ENCODE measurements at places on chromosomes 4 and X. TPM values are rescaled to one million over a fixed set of nuclear protein-coding genes. Genes with fewer than 3 reads are reported as not detected.

The NWD2 gene
- 0.01 TPM for polyA plus RNA-seq

The SOX3 gene
- not detected for polyA plus RNA-seq

GRCh38 chr4:146436423-146437162 is 85.1 kb downstream of the SLC10A7 start:
- DNase-seq = no peak
- H3K4me3 ChIP-seq = no peak overlapping the region
- no peaks in the 10 kb centered on the region for H3K4me1 ChIP-seq
- H3K36me3 ChIP-seq = no peaks in the 10 kb centered on the region
- H3K27me3 ChIP-seq = no peaks in the 10 kb centered on the region

DNA sequence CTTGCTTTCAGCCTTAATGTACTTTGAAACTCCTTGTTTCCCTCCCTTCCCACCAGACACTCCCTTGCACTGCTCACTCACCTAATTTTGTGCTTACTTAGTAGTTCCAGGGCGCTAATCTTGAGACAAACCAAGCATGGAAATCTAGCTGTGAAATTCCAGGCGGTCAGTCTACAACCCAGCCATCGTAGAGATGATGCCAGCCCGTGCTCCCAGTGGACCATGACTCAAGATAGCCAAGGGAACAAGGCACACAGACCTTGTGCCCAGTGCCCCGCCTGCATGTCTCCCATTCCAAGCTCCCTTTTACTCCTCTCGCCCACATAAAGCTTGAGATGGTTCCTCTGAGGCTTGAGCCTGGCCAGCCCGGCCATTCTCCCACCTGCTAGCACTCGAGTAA is 11.1 kb downstream of the TREX2 start:
- no peaks in the 10 kb centered on the region for H3K36me3 ChIP-seq
- no peaks in the 10 kb centered on the region for H3K4me1 ChIP-seq
- H3K27ac ChIP-seq = no peak overlapping the region
- no peak overlapping the region for H3K4me3 ChIP-seq
- DNase-seq = no peak
- H3K27me3 ChIP-seq = no peaks in the 10 kb centered on the region

The OTC gene
- polyA plus RNA-seq = 75.6 TPM

GRCh38 chr4:36043901-36044300 is 200.4 kb downstream of the ARAP2 start:
- H3K27ac ChIP-seq = no peak overlapping the region
- no peaks in the 10 kb centered on the region for H3K4me1 ChIP-seq
- H3K36me3 ChIP-seq = no peaks in the 10 kb centered on the region
- no peaks in the 10 kb centered on the region for H3K27me3 ChIP-seq
- no peak for DNase-seq

DNA sequence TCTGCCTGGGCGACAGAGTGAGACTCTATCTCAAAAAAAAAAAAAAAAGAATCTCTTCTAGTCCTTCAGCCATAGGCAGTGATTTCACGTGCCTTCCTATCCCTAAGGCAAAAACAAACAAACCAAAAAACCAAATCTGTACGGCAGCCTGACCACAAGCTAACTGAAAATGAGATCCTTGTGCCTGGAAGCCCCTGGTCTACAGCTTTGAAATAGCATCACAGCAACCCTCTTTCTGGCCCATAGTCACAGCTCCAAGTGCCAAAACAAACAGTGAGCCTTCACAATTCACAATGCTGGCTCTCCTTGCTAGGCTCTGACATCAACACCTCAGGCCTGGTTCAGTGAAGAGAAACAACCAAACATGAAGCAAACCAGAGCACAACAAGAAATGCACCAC is 46.1 kb downstream of the TMEM150C start:
- H3K27ac ChIP-seq = no peak overlapping the region
- H3K4me1 ChIP-seq = peaks cover 2% of the 10 kb centered on the region
- no peaks in the 10 kb centered on the region for H3K36me3 ChIP-seq
- H3K4me3 ChIP-seq = no peak overlapping the region

DNA sequence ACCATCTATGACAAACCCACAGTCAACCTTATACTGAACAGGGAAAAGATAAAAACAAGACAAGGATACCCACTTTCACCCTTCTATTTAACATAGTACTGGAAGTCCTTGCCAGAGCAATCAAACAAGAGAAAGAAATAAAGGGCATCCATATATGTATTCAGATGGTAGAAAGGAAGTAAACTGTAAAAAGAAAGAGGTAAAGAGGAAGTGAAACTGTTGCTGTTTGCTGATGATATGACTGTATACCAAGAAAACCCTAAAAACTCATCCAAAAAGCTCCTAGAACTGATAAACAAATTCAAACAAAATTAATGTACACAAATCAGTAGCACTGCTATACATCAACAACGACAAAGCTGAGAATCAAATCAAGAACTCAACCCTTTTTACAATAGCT is 538.7 kb upstream of the PABPC4L start:
- no peak overlapping the region for H3K27ac ChIP-seq
- no peaks in the 10 kb centered on the region for H3K4me1 ChIP-seq
- H3K27me3 ChIP-seq = no peaks in the 10 kb centered on the region

DNA sequence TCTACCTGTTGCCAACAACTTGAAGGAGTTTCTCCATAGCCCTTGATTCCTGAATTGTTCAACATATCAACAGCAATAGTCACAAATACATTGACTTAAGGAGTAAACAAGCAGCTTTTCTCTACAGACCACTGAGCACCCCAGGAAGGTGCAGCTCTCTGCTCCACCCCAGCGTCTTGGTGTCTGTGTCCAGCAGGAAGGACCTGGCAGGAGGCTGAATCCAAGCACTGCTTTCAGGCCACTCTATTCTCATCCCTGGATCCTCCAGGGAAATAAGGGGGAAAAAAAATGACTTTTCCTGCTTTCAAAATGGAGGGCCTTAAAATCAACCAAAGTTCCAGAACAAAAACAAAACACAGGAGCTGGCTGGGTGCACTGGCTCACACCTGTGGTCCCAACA is 160.3 kb upstream of the MAB21L2 start:
- H3K4me1 ChIP-seq = no peaks in the 10 kb centered on the region
- H3K4me3 ChIP-seq = no peak overlapping the region
- peaks cover 6% of the 10 kb centered on the region for H3K36me3 ChIP-seq
- H3K27me3 ChIP-seq = no peaks in the 10 kb centered on the region
- H3K27ac ChIP-seq = no peak overlapping the region

GRCh38 chr4:53424280-53424679 is 46.8 kb downstream of the FIP1L1 start:
- no peak overlapping the region for H3K27ac ChIP-seq
- peaks cover 1% of the 10 kb centered on the region for H3K36me3 ChIP-seq
- DNase-seq = no peak
- H3K4me3 ChIP-seq = no peak overlapping the region
- H3K27me3 ChIP-seq = no peaks in the 10 kb centered on the region
- no peaks in the 10 kb centered on the region for H3K4me1 ChIP-seq

The KDR gene
- 0.81 TPM for polyA plus RNA-seq

- H3K27me3 ChIP-seq = no peaks in the 10 kb centered on the region
- H3K36me3 ChIP-seq = no peaks in the 10 kb centered on the region
- no peaks in the 10 kb centered on the region for H3K4me1 ChIP-seq
- H3K27ac ChIP-seq = peak overlapping the region; percentile 50
- peak; percentile 37 for DNase-seq
- H3K4me3 ChIP-seq = no peak overlapping the region
These were observed 5.2 kb downstream of the ALB start for GRCh38 chr4:73409012-73409862.

GRCh38 chr4:119765951-119766350 is 137.3 kb upstream of the PDE5A start:
- no peaks in the 10 kb centered on the region for H3K36me3 ChIP-seq
- DNase-seq = no peak
- no peak overlapping the region for H3K27ac ChIP-seq
- H3K27me3 ChIP-seq = no peaks in the 10 kb centered on the region

DNA sequence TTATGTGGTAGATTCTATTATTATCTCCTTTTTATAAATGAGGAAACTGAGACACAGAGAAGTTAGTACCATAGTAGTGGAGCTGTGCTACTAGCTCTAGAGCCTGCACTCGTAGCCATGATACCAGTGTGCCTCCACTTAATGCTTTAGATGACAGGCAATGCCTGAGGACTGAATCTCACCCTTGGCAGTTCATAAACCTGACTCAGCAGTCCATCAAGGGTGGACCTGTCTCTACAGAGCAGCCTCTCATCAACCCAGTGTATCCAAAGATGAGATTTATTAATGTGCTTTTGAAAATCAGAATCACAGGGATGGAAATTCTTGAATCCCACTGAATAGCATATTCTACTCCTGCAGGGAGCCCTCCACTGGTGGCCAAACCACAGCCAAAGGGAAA is 483.2 kb upstream of the DIPK2B start:
- H3K27me3 ChIP-seq = no peaks in the 10 kb centered on the region
- DNase-seq = no peak
- no peak overlapping the region for H3K4me3 ChIP-seq
- no peak overlapping the region for H3K27ac ChIP-seq
- no peaks in the 10 kb centered on the region for H3K36me3 ChIP-seq
- H3K4me1 ChIP-seq = no peaks in the 10 kb centered on the region

The PHF8 gene
- polyA plus RNA-seq = 5.7 TPM

The FAM53A gene
- polyA plus RNA-seq = 0.27 TPM

- H3K27ac ChIP-seq = no peak overlapping the region
- DNase-seq = no peak
- no peak overlapping the region for H3K4me3 ChIP-seq
- no peaks in the 10 kb centered on the region for H3K4me1 ChIP-seq
- no peaks in the 10 kb centered on the region for H3K27me3 ChIP-seq
- H3K36me3 ChIP-seq = no peaks in the 10 kb centered on the region
These were observed 1329.1 kb downstream of the PCDH18 start for GRCh38 chr4:136203199-136203598.

The ELF2 gene
- 43.3 TPM for polyA plus RNA-seq

The ZCCHC12 gene
- polyA plus RNA-seq = 0.25 TPM

The RAP2C gene
- polyA plus RNA-seq = 38.4 TPM

- no peak overlapping the region for H3K27ac ChIP-seq
- H3K4me3 ChIP-seq = no peak overlapping the region
- no peaks in the 10 kb centered on the region for H3K4me1 ChIP-seq
- H3K27me3 ChIP-seq = no peaks in the 10 kb centered on the region
- DNase-seq = no peak
- H3K36me3 ChIP-seq = no peaks in the 10 kb centered on the region
These were observed 21.9 kb downstream of the PTTG2 start for GRCh38 chr4:37981844-37982720.

GRCh38 chr4:152029631-152030030 is 268.8 kb upstream of the GATB start:
- H3K27ac ChIP-seq = no peak overlapping the region
- H3K4me1 ChIP-seq = no peaks in the 10 kb centered on the region
- H3K36me3 ChIP-seq = no peaks in the 10 kb centered on the region
- no peaks in the 10 kb centered on the region for H3K27me3 ChIP-seq

- H3K27me3 ChIP-seq = no peaks in the 10 kb centered on the region
- DNase-seq = no peak
- peaks cover 9% of the 10 kb centered on the region for H3K36me3 ChIP-seq
- peak overlapping the region; percentile 98 for H3K27ac ChIP-seq
These were observed 620 bp downstream of the ANAPC10 start for GRCh38 chr4:145097331-145097820.

DNA sequence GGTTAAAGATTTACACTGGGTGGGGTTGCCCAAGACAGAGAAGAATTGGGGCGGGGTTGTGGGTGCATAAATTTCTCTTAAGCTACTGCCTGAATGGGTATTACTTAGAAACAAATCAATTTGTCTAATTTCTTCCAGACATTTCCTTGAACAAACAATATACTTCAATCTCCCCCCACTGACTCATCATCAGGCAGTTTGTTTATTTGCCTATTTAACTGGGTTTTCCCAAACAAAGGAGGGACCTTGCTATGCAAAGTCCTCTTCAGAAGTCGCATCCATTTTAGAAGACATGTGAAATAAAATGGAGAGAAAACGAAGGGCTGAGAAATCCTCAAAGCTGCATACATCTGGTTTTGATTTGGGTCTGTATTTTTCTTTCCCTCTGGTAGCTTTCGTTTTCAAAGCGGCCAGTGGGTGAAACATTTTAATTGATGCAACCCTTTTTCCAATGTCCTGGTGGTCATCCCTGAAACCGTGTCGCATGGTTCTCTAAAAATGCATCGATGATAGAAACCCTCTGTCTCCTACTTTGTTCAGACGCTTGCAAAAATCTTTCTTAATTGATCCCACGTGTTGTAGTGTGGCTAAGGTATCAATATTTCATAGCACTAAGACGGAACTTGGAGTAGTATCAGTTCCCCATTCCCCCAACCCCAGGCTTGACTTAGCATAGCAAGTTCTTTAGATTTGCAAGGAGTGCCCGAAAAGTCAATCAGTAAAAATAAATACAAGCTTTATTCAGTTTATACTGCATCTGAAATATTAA is 115.1 kb upstream of the MXRA5 start:
- no peak overlapping the region for H3K4me3 ChIP-seq
- H3K27ac ChIP-seq = no peak overlapping the region
- no peak for DNase-seq
- no peaks in the 10 kb centered on the region for H3K27me3 ChIP-seq

The ANOS1 gene
- 0.87 TPM for polyA plus RNA-seq

GRCh38 chrX:56248492-56248891 is 16.3 kb downstream of the KLF8 start:
- peak; percentile 66 for DNase-seq
- H3K4me1 ChIP-seq = no peaks in the 10 kb centered on the region
- H3K27me3 ChIP-seq = no peaks in the 10 kb centered on the region
- no peak overlapping the region for H3K4me3 ChIP-seq
- no peak overlapping the region for H3K27ac ChIP-seq

GRCh38 chrX:103831342-103831802 is 685 bp downstream of the RAB9B start:
- DNase-seq = peak; percentile 39
- no peaks in the 10 kb centered on the region for H3K27me3 ChIP-seq
- H3K4me1 ChIP-seq = no peaks in the 10 kb centered on the region

The SCML2 gene
- 5.0 TPM for polyA plus RNA-seq

The FAM114A1 gene
- polyA plus RNA-seq = 34.6 TPM

DNA sequence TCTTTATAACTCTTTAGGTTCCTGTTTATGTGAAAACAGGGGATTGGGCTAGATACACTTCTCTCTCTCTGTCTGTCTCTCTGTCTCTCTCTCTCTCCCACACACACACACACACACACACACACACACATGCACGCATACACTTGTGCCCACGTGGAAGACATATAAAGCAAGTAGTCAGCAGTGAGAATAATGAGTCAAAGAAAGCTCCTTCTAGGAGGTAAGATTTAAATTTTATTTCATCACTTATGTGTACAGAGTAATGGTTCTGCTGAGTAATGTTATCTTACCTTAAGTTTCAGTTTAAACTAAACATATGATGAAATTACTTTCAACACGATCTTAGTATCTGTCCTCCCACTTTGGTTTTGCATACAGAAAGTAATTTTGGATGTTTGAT is 243.0 kb upstream of the TEX13A start:
- no peaks in the 10 kb centered on the region for H3K4me1 ChIP-seq
- H3K4me3 ChIP-seq = no peak overlapping the region
- H3K27me3 ChIP-seq = no peaks in the 10 kb centered on the region
- no peaks in the 10 kb centered on the region for H3K36me3 ChIP-seq

The TMEM187 gene
- 4.2 TPM for polyA plus RNA-seq

GRCh38 chrX:71545364-71545763 is 12.5 kb downstream of the OGT start:
- H3K27me3 ChIP-seq = no peaks in the 10 kb centered on the region
- no peak overlapping the region for H3K27ac ChIP-seq
- no peak for DNase-seq
- no peak overlapping the region for H3K4me3 ChIP-seq

The WWC2 gene
- polyA plus RNA-seq = 0.22 TPM

- no peak overlapping the region for H3K4me3 ChIP-seq
- H3K27ac ChIP-seq = no peak overlapping the region
- H3K36me3 ChIP-seq = no peaks in the 10 kb centered on the region
- H3K27me3 ChIP-seq = no peaks in the 10 kb centered on the region
- DNase-seq = peak; percentile 51
- no peaks in the 10 kb centered on the region for H3K4me1 ChIP-seq
These were observed 1.4 kb upstream of the C4orf50 start for GRCh38 chr4:6019316-6020263.

The GK2 gene
- polyA plus RNA-seq = not detected

Data from small intestine (tissue), 16 donors.